Nasal cavity respiratory epithelium epithelial cell of viscerocranial mucosa (primary cell): ENCODE measurements at places on chromosomes 1 and 21. TPM values are rescaled to one million over a fixed set of nuclear protein-coding genes. Genes with fewer than 3 reads are reported as not detected.

AVPR1B gene
- total RNA-seq = not detected in 2 replicates

MASP2 gene
- total RNA-seq = not detected in 2 replicates

KLHDC8A gene
- not detected in 2 replicates for total RNA-seq

OLFML3 gene
- total RNA-seq = under 0.01 and 1.4 TPM in 2 replicates

KHDRBS1 gene
- 36.6 and 62.8 TPM in 2 replicates for total RNA-seq

GUCA2B gene
- total RNA-seq = not detected in 2 replicates

SNX7 gene
- total RNA-seq = 18.1 and 29.6 TPM in 2 replicates

AJAP1 gene
- 0.36 and 1.7 TPM in 2 replicates for total RNA-seq

MMEL1 gene
- total RNA-seq = 0.57 TPM in 1 of 2 replicates, not detected in the other

ADORA3 gene
- not detected in 2 replicates for total RNA-seq

CELA2B gene
- not detected in 2 replicates for total RNA-seq

HES5 gene
- 0.28 and 3.1 TPM in 2 replicates for total RNA-seq

LCE5A gene
- not detected in 2 replicates for total RNA-seq

AMY1B gene
- not detected in 2 replicates for total RNA-seq
